ENCODE measurements at places on chromosomes 13 and 19.

- no peak for DNase-seq
Measured at GRCh38 chr13:48569104-48569666, 36.3 kb upstream of the RCBTB2 start.

GRCh38 chr13:98606296-98606695 is 29.4 kb upstream of the STK24 start:
- DNase-seq, result no peak

GRCh38 chr19:1028062-1028926 is 1.9 kb downstream of the CNN2 start:
- DNase-seq, result peak; percentile 82

DNA sequence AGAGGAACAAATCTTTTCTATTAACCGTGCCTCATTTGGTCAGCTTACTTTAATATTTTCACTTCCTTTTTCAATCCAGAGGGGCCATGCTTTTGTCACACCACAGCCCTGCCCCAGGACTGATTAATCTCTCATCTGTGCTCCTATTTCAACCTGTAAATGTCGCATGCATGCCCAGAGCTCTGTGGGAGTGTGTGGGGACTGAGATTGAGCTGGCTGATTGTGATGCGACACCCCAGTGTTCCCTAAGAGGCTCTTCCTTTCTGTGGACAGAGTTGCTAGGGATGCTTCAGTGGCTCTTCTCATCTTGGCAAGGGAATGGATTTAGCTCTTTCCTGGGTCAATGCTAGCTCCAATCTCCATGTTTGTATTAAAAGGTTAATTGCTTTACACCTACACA is 249.6 kb downstream of the TDRD3 start:
- no peak for DNase-seq

- no peak for DNase-seq
Measured at GRCh38 chr19:7701654-7702457, at the start of gene FCER2. TSS of gene FCER2 (minus strand) at chr19:7702131. CDS start at chr19:7699760, 2,371 bp downstream.

- no peak for DNase-seq
Measured at GRCh38 chr13:112968380-112968909, 569 bp upstream of the MCF2L start.

- DNase-seq, result no peak
Measured at GRCh38 chr13:56501750-56502149, 639.0 kb upstream of the PRR20A start.

GRCh38 chr13:25771202-25771601 is 280.6 kb downstream of the SHISA2 start:
- no peak for DNase-seq

DNA sequence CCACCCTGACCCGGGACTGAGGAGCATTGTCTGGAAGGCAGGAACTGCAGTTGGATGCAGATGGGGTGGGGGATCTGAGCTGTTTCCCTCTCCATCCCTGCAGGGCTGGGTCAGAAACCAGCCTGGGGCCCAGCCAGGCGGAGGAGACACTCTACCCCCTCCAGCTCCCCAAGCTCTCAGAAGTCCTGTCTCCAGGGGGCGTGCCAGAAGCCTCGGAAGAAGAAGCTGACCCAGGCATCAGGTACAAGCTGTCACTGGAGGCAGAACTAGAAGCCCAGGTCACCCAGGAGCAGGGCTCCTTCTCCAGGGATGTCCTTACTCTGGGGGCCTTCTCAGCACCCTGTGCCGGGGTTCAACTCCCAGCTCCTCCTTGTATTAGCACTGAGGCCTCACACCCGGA is 15.5 kb downstream of the SIX5 start:
- DNase-seq, result peak; percentile 73

GRCh38 chr13:52980695-52981094 is 47.9 kb upstream of the OLFM4 start:
- no peak for DNase-seq
